Hepatic stellate cell (primary cell): ENCODE measurements at places on chromosomes 7 and 10.

DNA sequence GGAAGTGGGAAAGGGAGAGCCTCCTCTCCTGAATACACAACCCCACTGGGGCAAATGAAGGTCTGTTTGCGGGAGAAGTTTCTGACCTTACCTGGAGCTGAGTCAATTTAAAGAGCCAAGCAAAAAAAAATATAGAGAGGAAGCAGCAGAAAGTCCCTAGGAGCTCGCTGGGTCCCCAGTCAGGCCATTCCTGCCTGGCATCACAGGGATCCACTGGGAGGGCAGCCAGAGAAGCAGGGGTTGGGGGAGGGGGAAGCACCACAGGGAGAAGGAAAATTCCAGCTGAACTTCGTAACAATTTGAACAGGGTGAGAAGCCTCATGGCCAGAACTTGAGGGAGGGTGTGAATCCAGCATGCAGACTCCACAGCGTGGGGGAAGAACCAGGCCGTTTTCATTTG is 298.7 kb downstream of the LRRTM3 start:
- DNase-seq: no peak

DNA sequence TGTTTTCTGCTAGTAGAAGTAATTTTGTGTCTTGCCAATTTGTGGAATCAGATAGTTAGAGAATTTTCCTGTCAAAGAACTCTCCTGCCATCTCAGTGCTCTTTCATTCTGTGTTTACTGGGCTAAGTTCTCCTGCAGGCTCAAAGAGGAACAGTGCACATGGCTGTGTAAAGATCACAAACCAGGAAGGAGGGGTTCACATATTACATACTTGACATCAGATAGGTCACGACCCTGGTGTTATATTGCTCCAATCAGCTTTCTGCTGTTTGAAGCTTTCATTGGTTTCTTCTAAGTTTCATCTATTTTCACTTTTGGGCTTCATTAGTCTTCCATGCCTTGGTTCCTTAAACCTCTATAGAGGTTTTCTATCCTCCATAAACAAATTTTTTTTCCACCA is 13.5 kb upstream of the ELMO1 start:
- DNase-seq: no peak

- DNase-seq: no peak
These were observed 275.2 kb downstream of the LRRTM3 start for GRCh38 chr10:67200913-67201564.

DNA sequence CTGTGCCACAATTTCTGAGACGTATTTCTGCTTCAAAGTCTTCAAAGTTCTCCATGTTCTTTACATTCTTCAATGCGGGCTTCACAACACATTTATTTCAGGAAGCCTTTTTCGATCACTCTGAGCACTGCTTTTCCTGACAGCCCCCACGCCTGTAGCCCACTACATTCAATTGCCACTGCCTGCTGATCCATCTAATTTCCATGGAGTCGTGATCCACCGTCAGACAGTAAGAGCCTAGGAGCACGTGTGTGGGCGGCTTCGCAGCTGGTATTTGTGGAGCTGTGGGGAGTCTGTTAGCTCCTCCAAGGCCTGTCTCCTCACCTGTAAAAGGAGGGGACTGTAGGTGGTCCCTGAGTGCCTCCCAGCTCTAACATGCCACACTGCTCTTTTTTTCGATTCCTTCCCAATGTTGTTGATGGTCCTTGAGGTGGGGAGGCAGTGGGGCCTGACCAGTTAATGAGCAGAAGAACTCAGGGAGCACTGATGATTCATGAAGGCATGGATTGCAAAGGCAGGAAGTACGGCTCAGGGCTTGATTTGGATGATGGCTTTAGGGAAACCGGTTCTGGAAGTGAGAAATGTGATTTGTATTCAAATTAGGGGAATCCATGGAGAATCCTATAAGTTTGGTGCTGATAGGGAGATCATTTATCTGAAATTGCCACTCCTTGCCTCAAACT is 401.1 kb upstream of the PODXL start:
- no peak for DNase-seq

DNA sequence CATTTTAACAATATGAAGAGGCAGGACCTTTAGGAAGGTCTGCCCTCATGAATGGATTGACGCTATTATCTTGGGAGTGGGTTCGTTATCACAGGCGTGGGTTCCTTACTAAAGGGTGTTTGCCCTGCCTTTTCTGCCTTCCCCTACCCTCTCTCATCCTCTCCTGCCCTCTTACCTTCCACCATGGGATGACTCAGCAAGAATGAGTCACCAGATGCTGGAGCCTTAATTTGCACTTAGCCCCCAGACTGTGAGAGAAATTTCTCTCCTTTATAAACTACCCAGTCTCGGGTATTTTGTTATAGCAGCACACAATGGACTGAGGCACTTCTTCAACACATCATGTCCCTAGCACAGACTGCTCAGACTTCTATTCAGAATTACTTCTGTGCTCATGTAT is 31.4 kb upstream of the ZNF32 start:
- DNase-seq: no peak

GRCh38 chr7:121774563-121774962 is 98.4 kb upstream of the PTPRZ1 start:
- DNase-seq: no peak

DNA sequence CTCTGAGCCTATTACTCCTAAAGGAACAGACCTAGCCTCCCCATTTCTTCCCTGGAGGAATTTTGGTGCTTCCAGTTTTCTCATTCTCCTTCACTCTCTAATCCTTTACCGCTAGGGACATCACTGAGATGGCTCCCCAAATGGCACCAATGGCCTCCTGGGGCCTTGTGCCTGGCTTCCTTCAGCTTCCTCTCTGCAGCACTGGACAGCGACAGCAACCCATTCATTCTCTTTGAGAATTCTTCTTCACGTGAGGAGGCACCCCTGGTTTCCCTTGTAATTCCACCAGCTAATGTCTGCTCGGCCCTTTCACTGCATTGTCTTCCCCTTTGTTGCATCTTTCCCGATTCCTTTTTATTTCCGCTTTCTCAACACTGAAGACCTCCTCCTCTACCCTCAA is 24.6 kb upstream of the KDM7A start:
- no peak for DNase-seq

GRCh38 chr7:102096012-102096332 is 190.7 kb upstream of the SH2B2 start:
- no peak for DNase-seq

DNA sequence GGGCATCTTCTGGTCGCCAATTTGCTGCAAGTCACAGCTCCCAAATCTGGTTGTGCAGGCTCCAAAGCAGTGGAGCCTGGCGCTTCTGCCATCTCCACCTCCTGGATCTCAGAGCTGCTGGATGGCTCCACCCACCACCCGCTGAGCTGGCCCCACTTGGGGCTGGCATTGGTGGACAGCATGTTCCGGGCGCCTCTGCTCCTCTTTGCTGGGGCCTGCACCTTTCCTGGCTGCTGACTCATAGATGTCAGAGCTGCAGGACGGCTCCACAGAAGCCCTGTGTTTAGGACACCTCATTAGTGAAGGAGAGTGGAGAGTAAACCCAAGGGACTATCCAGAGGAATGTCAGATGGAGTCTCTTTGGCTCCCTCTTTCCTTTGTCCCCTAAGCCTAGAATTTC is 27.4 kb downstream of the MAPK8 start:
- no peak for DNase-seq

GRCh38 chr7:155965010-155965409 is 152.7 kb upstream of the SHH start:
- DNase-seq: no peak

DNA sequence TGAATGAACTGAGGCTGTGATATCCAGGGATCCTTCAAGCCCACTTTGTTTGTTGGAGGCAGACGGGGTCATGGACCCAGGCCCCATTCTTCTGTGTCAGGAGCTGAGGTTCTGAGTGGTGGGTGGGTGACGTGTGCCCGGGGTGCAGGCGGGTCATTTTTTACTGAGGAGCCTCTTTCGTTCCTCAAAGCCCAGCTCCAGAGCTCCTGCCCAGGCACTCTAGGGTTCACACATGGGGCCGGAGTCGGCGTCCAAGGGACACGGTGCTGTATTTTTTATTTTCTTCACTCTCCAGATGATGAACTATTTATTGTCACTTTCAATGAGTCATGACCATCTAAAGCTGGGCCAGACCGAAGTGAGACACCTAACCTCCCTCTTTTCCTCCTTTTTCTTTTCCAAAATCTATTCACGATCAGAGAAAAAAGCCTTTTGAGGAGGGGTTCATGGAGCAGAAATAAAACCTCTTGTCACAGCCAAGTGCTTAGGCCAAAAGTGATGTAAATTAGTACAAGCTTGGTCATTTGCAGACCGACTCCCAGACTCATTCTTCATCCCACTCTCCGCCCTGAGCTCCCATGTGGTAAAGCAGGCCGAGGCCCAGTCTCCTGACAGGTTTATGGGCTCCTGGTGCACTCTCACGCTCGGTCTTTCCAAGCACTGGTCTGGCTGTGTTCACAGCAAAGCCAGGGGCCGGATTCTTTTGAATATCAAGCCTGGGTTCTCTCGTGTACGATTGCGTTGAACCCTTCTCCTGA is 41.4 kb upstream of the PITRM1 start:
- DNase-seq: no peak
